ENCODE measurements at places on chromosomes 6 and 20.

GRCh38 chr20:21006611-21007010 is 99.5 kb downstream of the LINC00237 start:
- no peak for DNase-seq

DNA sequence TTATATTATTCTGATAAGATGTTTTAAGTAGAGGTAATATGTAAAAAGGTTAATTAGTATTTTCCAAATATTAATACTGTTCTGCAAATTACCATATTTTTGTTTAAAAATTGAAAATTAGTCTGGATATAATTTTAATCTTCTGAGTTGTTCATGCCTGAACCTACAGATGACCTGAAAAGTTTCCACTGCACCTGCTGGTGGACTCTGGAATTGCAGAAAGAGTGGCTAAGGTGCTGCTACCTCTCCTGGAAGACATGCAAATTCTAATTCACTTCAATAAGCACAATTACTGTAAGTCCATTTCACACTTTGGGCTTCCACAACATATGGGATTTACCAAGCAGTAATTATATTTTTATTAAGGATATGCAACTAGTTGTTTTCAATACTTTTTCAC is 77.7 kb upstream of the OLIG3 start:
- peak; percentile 70 for DNase-seq

GRCh38 chr6:31037682-31038081 is 27.4 kb downstream of the MUC22 start:
- no peak for DNase-seq

DNA sequence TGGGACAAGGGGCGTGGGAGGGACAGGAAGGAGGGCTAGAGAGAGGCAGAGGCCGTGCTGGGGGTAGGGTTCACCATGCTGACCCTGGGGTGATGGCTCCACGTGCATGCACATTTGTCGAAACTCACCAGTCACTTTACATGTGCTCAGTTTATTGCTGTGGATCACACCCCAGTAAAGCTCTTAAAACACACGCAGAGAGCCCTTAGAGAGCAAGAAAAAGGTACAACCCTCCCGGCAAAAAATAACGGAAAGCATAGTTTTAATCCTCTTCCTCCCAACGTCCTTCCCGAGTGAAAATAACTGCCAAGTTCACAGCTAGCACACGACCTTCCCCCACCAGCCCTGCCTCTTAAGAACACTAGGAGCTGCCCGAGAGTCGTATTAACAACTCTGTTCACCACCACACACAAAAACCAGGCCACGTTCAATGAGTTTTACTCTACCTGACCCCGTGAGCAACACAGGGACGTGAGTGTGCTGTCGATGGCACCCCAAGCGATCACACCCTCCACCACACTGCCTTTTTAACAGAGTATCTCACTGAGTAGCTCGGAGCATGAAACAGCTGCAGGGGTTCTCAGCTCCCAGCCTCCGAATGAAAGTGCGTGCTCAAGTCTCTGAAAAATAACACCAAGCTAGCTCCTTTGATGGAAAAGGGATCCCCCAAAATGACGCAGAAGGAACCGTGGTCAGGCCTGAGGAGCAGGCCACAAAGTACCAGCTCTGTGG is 39.7 kb downstream of the TAF4 start:
- DNase-seq = no peak

DNA sequence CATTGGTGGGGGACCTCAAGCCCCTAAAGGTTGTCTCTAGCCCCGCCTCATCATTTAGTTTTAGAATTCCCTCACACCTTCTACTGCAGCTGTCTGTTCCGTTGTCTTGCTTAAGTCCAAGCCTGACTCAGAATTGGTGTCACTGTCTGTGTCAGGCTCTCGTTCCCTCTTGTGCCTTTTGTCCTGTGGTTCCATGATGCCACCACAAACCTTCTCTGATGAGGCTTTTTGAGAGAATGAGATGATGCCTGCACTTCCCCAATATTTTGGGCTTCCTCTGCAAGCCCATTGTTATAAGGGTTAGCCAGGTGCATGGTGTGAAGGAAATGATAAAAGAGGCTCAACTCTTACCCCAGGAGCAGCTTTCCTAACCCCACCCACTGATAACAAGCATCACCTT is 8.1 kb upstream of the AKIRIN2 start:
- peak; percentile 74 for DNase-seq

DNA sequence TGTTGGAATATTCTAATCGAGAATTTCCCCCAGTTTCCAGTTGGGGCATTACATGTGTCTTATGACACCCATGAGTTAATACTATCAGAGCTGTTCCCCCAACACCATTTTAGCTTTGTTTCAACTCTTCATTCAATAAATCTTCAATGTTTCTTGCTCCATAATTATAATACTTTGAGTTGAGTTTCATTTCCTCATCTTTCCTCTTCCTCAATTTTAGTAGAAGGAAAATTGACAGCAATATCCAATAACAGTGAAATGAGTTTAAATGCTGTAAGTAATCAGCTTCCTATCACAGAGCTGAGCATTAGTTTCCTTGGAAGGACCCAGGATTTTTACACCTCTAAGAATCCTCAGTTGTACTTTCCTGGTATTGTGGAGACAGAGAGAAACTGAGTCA is 1.0 kb upstream of the STMND1 start:
- DNase-seq = no peak

DNA sequence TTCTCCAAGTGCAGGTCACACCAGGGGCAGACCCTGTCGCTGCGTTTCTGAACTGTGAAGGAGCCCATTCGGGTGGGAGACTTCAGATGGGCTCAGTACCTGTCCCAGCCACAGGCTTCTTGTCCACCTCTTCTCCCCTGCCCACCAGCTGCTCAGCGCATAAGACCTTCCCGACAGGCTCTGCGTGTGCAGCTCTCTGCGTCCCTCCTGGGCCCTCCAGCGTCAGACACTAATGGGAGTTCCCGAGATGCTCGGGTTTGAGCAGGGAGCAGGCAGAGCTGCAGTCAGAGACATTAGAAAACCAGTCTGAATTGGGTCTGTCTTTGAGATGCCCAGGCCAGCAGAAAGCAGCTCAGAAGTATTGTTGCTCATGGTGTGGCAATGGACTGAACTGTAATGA is 50.4 kb downstream of the TCP11 start:
- no peak for DNase-seq

DNA sequence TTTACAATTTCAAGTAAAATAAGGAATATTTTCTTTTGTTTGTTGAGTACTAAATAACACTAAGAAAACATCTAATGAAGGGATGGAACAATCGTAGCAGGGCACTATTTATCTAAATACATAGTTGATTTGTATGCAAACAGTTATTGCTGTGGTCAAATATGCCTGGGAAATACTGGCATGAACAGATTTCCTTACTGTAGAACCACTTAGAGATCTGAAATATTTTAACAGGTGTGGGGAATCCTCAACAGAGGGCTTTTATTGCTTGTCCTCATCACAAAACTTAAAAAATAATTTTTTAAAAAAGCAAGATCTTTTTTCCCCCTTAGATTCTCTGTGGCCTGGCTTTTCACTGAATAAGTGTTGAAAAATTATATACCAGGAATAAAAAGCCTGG is 233.0 kb upstream of the FAM83B start:
- no peak for DNase-seq

DNA sequence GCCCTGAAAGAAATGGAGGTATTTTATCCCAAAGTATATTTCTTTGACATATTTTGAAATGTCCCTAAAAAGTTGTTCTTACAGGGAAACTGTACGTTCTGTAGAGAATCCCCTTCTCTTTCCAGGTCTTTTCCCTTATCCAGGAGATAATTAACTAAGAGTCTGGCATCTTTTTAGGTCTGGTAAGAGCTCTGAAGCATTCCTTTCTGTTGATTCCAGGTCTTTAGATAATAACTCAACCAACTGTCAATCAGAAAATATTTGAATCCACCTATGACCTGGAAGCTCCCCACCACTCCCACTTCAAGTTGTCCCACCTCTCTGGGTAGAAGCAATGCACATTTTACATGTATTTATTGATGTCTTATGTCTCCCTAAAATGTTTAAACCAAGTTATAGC is 26.0 kb upstream of the CENPW start:
- no peak for DNase-seq

DNA sequence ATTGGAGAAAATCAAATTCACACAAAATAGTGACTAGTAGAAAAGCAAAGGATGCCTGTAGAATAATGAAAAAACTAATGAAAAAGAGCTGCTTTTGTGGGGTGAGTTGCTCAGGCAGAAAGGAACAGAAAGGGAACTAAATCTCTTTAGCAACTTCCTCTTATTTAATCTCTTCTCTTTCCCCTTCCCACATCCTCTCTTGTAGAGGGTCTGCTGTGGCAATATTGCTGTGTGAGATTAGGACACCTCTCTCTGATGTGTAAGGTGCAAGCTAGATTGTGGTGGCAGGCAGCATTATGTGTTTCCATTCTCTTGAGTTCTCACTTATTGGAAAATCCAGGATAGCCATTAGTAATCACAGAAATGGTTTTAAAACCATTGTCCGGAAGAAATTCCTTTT is 49.7 kb downstream of the SYNE1 start:
- no peak for DNase-seq

GRCh38 chr6:132798869-132799538 is 567 bp upstream of the SLC18B1 start:
- peak; percentile 89 for DNase-seq

GRCh38 chr6:45689926-45690615 is 312.3 kb upstream of the SUPT3H start:
- no peak for DNase-seq

DNA sequence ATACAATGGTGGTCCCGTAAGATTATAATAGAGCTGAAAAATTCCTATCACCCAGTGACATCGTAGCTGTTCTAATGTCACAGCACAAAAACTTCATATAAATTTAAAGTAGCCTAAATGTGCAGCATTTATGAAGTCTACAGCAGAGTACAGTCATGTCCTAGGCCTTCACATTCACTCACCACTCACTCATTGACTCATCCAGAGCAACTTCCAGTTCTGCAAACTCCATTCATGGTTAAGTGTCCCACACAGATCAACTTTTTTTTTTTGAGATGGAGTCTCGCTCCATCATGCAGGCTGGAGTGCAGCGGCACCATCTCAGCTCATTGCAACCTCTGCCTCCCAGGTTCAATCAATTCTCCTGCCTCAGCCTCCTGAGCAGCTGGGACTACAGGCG is 20.9 kb upstream of the KCNG1 start:
- no peak for DNase-seq

DNA sequence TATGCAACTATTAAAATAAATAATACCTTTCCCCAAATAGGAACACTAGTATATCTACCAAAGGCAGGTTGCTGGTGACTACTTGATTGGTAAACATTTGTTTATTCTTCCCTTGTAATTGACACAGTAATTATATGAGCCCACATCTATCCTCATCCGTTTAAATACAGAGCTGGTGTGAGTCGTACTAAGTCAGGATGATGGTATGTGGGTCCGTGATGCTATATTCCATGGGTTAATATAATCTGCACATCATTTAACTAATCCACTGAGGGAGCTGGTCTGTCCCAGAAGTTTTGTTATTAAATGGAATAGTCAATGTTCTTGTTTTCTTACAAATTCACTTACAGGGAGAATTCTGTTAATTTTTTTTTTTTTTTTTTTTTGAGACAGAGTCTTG is 164.0 kb upstream of the AGPAT4 start:
- DNase-seq = no peak

GRCh38 chr20:16216227-16216913 is 356.9 kb downstream of the KIF16B start:
- no peak for DNase-seq

DNA sequence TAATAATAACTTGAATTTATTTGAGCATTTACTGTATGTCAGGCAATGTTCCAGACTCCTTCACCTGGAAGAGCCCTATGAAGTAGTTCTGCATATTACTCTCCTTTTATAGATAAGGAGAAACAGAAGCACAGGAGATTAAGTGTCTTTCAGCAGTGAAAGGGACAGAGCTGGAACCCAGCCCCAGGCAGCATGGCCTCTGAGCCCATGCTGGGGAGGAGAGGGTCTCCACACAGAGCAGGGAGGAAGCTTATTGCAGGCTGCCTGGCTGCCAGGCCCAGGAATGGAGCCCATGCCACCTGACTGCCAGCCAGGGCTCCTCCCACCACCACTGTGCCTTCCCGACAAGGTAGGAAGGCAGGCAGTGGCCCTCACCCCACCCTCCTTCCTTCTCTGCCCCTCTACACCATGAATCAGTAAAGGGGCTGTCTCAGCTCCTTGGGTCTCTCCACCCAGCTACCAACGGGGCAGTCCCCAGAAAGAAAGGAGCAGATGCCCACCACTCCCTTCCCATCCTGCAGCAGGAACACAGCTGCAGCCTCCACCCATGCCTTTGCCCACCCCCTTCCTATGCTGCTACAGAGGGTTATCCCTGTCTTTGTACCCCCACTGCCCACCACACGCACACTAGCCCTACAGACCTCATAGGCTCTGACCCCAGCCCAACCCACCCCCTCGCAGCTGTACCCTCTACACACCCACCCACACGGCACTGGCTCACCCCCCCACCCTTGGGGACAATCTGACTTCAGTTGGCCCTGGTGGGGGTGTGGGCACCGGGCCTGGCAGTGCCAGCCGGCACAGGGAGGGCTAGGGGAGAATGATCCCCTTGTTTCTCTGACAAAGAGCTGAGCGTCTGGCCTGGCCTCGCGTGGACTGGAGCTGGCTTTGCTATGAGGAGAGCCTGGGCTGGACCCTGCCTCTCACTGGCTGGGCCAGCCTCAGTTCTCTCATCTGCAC is 41.8 kb downstream of the TFEB start:
- no peak for DNase-seq

DNA sequence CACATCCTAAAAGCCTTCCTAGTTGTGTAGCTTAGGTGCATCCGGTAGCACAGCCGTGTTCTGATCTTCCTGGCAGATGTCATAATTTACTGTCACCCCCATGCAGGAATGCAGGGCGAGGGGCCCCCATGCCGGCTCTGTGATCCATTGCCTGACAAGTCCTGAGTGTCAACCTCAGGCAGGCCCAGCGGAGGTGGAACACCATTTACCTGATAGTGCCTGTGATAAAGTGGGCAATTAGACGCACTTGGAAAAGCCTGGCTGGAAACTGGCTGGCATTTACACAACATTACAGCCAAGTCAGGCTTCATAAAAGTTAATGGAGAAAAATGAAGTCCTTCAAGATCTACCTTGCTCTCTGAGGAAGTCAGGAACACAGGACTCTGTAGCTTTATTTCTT is 521.4 kb upstream of the JAG1 start:
- DNase-seq = no peak

- no peak for DNase-seq
These were observed 62.0 kb upstream of the SMLR1 start for GRCh38 chr6:130765181-130765727.

DNA sequence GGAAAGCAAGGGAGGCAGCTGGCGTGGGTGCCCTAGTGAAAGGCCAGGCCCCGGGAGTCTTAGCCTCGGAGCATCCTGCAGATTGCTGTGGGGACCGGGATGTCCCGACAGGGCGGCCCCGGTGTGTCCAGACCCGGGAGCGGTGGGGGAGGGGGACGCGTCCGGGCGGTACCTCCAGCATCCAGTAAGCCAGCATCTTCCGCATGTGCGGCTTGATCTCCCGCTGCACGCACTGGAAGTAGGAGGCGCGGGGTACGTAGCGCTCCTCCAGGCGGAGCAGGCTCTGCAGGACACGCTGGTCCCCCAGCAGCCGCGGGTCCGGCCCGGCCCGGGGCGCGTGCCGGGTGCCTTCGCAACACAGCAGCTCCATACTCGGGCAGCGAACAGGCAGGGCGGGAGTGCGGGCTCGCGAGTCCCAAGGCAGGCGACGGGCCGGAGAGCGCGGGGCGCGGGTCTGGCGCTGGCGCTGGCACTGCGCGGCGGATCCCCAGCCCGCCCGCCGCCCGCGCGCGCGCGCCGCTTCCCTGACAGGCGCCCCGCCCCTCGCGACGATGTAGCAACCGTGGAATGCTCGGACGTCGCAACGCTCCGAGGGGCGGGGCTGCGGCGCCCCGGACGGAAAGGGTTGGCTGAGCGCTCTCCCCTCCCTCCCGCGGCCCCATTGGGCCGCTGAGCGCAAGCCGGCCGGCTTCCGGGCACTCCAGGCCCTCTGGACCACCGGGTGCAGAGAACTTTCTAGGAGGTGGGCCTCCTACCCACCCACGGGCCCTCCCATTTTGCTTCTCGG is at the start of gene CCND3:
Gene CCND3 (minus strand): TSS at position 529 of the 787 bp plus-strand sequence. CDS start 159 bp downstream, at position 370.
- DNase-seq = peak; percentile 94

Measured in GM12865 (cell line).